ENCODE measurements at places on chromosomes 2 and 18.

DNA sequence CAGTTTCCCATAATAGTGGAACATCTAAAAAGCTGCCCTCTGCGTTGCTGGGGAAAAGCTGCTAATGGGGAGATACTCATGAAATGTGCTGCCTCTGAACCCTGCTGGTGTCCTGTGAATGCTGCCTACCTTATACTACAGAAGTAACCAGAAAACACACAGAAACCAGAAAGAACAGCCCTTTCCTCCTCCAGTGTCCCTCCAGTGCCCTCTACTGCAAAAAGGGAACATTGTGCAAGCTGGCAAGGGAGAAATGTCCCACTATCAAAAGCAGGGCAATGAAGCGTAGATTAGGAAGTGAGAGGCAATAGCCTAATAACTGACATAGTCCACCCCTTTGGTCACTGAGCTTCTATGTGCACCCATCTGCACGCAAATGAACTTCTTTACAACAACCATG, 162.7 kb upstream of the ETAA1 start:
- DNase-seq, result no peak

DNA sequence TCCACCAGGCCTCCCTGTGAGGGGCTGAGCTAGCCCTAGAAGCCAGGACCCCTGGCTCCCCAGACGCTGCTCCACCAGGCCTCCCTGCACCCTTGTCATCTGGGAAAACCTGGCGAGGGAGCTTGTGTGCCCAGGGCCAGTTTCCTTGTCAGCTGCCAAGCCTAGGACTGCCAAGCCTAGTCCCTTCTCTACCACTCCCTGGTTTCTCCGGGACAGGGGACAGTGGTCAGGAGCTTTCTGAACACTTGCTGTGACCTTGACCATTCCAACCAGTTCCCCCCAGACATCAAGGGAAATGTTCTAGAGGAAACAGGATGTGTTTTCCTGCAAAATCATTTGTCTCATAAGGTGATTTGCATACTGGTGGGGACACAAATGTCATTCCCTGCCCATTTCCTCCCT, 41.3 kb upstream of the MRPL33 start:
- no peak for DNase-seq

- no peak for DNase-seq
Observed at GRCh38 chr2:27013738-27014137, 19.0 kb upstream of the TMEM214 start.

DNA sequence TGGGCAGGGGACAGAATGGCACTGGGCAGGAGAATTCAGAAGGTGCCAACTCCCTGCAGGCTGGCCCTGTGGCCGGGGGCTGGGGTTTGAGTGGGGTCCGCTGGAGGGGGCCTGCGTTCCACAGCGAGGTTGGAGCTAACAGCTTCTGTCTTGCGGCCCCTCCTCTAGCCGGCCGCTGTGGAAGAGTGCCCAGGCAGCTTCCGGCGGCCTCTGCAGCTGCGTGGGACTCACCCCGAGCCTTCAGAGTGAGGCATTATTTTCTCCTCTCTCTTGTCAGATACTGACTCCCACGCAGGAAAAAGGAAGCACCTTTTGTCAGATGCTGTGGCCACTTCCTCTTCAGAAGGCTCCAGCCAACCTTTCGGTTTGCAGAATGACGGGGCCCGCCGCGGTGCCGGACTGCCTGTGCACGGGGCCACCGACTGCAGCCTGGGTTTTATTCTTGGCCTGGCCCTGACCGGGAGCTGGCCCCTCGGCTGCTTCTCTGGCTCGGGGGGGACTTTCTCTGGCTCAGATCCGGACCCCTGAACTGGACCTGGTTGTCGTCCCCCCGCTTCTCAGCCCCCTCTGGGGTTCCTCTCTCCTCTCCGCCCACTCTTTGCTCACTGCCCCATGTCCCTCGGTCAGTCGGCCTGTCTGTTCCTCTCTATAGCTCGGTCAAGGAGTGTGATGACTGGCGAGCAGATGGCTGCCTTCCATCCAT, 40.1 kb downstream of the ARHGAP25 start:
- DNase-seq, result no peak

GRCh38 chr2:239162976-239163687, 237.7 kb downstream of the HDAC4 start:
- no peak for DNase-seq

- DNase-seq, result no peak
Observed at GRCh38 chr2:237242091-237242536, 156.4 kb downstream of the COPS8 start.

GRCh38 chr2:223051693-223052289, at the start of gene KCNE4:
Gene KCNE4 (plus strand): TSS chr2:223052190. CDS start chr2:223052831, 641 bp downstream.
- DNase-seq, result no peak

DNA sequence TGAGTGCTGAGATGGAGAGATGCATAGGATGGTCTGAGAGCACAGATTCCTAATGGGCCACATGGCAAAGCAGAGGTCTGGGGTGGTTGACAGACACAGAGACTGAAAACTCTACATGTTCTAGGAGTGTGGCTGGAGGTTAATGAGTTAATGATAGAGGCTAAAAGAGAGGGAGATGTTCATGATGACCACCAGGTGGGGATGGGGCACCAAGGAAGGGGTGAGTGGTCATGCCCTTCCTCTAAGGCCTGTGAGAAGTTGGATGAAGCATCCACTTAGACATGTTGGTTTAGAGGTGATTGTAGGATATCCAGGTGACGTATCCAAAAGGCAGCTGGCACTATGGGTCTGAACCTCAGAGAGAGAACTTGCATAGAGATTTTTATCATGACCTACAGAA, 102.1 kb downstream of the LRP2 start:
- DNase-seq, result no peak

- no peak for DNase-seq
Observed at GRCh38 chr2:198004173-198004572, 199.8 kb downstream of the PLCL1 start.

GRCh38 chr2:44972771-44973535, 31.5 kb downstream of the SIX3 start:
- DNase-seq, result no peak

- DNase-seq, result no peak
Observed at GRCh38 chr2:133452146-133452545, 116.1 kb downstream of the NCKAP5 start.

GRCh38 chr2:238595750-238596570, 169.2 kb downstream of the ASB1 start:
- peak; percentile 3 for DNase-seq

- no peak for DNase-seq
Observed at GRCh38 chr2:19478409-19478808, 120.0 kb upstream of the OSR1 start.

DNA sequence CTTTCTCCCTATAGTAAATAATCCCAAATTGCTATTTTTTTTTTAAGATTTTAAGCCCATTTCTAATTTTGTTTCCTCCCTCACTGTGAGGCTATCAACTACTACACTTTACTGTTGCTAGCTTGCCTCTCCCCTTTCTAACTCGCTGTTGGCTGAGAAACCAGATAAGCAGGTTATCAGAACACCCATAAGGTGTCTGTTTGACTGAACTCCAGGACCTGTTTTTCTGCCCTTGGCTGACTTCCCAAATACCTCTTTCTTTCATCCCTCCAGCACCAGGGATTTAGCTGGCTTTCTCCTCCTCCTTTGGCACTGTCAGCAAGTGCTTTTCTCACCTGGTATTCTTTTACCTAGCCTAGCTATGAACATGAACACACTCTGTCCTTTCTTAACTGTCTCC, 11.1 kb downstream of the TRAK2 start:
- no peak for DNase-seq

All from GM04503 (cell line).